AG10803 (cell line): ENCODE measurements at places on chromosomes 2 and 18.

GRCh38 chr2:136131961-136132824, 14.2 kb upstream of the CXCR4 start:
- DNase-seq = no peak

GRCh38 chr2:40955635-40956034, 503.7 kb upstream of the SLC8A1 start:
- DNase-seq = no peak

- DNase-seq = no peak
These were observed 121.8 kb downstream of the TGFA start for GRCh38 chr2:70431716-70432347.

DNA sequence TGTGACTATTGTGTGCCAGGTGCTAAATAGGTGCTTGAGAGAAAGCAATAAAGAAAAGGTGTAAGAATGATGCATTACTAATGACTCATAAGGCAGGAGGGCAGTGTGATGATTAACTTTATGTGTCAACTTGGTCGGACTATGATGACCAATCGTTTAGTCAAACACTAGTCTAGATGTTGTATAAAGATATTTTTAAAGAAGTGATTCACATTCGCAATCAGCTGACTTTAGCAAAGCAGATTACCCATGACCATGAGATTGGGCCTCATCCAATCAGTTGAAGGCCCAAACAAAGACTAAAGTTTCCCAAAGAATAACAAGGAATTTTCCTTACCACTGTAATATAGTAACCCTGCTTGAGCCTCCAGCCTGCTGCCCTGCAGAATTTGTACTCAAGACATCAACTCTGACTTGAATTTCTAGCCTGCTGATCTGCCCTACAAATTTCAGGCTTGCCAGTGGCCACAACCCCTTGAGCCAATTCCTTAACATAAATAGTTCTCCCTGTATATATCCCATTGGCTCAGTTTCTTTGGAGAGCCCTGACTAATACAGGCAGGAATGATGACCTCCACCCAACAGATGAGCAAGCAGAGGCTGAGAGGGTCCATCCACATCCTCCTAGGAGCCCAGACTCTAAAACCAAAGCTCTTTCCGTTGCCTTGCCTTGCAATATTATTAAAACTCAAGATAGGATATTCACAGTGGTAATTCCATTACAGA, 132.6 kb downstream of the ACTR3 start:
- DNase-seq = peak; percentile 49

- DNase-seq = no peak
These were observed 84.7 kb downstream of the FAM161A start for GRCh38 chr2:61769093-61769675.

DNA sequence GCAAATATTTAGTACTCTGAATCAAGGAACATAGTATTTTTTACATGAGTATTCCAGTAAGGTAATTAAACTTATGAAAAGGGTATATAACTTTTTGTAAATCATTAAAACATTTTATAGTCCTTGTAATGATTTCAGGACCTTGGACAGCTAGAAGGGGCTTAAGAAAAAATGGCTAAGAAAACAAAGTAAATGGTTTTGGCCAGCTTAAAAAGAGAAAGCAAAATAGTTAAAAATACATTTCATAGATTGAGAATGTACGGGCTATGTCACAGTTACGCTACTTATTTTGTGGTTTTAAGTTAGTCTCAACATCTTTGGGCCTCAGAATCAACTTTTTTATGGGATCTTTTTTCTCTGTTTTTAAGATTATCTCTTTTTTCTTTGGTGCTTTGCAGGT, 26.7 kb downstream of the POLI start:
- peak; percentile 3 for DNase-seq

DNA sequence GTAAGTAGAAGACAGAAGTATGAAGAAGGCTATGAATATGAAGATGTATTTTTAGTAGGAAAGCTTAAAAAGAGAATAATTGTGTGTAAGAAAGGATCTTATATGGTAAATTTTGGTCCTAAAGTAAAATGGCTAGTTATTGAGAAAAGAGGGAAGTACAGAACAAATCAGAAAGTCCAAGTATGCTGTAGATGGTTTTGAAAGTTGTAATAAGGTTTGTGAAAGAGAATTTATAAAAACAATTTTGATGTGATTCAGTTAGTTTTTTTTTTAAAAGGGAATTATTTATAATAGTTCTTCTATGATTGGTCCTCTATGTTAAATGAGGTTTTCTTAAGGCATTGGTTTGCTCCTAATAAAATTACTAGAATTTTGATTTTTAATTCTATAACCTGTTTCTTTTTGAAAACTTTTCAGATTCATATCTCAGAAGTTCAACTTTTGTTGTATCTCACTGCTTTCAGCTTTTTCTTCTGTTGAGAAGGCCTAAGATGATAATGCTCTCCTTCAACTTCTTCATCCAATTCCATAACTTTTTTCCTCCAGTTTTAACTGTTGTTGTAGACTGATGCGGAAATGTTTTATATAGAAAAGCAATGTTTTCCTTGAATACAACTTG, 322.7 kb downstream of the NOL4 start:
- no peak for DNase-seq
